ENCODE measurements at places on chromosomes 3 and 15.
A peak's percentile ranks its signal among the peaks of the same experiment; 100 is the strongest.

DNA sequence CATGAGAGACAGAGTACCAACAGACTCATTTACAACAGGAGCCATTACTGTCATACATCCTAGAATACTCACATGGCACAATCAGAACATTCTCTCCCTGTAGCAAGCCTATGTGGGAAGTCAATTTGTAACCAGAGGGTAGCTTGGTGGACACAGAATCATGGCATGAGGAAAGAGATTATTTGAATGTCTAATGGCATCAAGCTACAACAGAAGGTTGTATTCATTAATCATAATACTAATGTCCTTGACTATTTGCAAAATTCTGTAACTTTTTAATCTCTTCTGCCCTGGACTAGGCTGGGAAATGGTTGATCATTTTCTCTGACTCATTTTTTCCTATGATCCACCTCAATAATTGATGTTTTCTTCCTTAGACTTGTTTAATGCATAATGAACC is 345.2 kb upstream of the IL12A start:
- no peak for DNase-seq

DNA sequence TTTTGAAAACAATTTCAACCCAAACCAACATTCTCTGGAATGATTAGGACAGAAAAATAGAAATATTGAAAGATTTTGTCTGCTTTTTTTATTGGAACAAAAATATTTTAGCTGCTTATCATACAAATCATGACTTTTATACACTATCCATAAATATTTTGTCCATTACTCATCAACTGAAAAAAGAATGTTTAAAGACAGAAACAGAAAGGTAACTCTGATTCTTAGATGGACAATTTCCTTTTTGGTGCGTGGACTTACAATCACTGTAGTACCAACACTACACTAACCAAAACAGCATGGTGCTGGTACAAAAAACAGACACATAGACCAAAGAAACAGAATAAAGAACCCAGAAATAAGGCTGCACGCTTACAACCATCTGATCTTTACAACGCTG is 582.8 kb upstream of the CCDC54 start:
- no peak for DNase-seq

DNA sequence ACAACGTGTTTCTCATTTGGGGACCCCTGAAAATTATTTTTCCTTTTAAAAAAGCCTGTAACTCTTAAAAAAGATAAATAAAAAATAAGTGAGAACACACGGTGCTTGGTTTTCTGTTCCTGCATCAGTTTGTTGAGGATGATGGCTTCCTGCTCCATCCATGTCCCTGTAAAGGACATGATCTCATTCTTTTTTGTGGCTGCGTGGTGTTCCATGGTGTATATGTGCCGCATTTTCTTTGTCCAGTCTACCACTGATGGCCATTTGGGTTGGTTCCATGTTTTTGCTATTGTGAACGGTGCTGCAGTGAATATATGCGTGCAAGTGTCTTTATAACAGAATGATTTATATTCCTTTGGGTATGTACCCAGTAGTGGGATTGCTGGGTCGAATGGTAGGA is 2.3 kb downstream of the TSPAN3 start:
- no peak for DNase-seq

GRCh38 chr15:36753173-36753572 is 173.7 kb downstream of the CDIN1 start:
- no peak for DNase-seq

- DNase-seq: no peak
Measured at GRCh38 chr3:152438181-152438580, 169.5 kb downstream of the MBNL1 start.

GRCh38 chr15:40398413-40398873 is 7.2 kb upstream of the IVD start:
- no peak for DNase-seq

- no peak for DNase-seq
Measured at GRCh38 chr3:183584246-183584913, 28.9 kb upstream of the KLHL6 start.

- no peak for DNase-seq
Measured at GRCh38 chr3:161212171-161212771, 8.8 kb upstream of the NMD3 start.

DNA sequence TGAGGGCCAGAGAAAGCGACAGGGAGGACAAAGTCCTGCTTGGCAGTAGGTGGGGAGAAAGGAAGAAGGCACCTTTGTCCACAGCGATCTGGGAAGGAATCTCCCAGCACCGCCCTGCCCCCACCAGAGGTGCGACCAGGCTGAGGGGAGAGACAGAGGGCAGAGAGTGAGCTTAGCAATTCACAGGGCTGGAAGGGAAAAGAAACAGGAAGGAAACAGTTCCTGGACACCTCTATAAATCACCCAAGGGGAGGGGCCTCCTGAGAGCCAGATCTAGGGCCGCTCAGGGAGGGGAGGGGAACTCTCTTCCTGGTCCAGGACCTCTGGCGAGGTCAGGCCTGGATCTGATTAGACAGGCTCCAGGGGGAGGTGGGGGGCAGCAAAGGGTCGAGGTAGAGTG is 35.4 kb downstream of the RNU5B-1 start:
- no peak for DNase-seq

DNA sequence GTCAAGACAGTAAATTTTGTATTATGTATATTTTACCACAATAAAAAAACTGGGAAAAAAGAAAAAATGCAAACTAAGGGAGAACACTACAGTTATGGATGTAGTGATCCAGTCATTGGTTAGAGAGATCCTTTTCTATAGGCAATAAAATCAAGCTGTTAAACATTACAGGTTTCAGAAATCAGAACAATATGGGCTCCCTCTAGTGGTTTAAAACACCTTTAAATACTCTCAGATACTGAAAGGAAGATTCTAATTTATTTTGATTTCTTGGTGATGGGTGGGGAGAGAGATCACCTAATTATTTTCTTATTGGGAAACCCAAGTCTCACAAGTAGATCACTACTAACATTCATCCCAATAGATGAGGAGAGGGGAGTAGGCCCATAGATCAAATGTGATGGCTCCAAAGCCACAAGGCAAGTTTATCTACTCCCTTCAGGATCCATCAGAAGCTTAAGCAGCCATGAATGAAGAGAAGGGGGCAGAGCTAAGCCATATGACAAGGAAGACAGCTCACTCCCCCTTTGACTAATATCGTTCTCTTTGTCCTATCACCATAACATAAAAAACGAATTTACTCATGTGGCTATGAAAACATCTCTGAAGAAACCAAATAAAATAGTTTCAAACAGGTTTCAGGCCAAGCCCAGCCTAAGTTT is 118.6 kb downstream of the ANO10 start:
- no peak for DNase-seq

- DNase-seq: no peak
Measured at GRCh38 chr15:58243070-58243469, 104.9 kb downstream of the AQP9 start.

GRCh38 chr3:177816667-177817208 is 619.5 kb upstream of the TBL1XR1 start:
- no peak for DNase-seq

DNA sequence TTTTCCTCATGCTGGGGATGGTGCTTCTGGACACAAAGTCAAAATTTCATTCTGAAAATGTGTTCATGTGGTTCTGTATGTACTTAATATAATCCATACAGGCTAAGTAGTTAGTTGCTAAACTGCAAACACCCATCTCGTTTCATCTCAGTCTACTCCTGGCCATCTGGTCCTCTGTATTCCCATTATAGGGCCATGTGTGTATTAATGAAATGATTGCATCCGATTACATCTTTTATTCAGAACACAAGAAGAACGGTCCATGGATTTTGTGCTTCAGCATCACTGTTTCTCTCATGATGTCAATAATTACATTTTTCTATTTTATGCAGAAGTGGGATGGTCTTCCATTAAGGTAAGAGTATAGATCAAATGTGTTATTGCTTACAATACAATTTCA is 6.1 kb upstream of the GJD2 start:
- DNase-seq: no peak

DNA sequence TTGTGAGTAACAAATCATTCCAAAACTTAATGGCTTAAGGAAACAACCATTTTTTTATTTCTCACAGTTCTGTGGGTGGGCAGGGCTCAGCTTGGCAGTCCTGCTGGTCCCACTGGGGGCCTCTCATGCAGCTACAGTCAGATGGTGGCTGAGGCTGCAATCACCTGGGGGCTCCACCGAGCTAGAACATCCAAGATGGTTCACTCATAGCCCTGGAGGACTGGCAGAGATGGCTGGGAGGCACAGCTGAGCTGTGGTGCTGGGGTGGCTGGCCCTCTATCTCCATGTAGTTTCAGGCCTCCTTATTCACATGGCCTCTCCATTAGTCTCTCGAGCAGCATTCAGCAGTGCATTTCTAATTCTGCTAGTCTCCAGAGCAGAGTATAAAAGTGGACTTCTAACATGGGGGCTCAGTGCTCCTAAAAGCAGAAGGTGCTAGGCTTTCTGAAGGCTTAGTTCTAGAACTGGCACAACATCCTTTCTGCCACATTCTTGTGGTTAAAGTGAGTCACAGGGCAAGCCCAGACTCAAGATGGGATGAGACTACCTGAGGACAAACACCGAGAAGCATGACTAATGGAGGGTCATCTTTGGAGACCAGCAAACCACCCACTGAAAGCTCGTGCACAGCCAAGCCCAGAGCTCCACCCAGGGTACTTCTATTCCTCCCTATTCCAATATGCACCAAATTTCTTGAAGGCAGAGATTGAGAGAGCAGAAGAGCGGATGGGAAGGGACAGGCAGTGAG is 6.3 kb downstream of the CAV3 start:
- DNase-seq: no peak

- DNase-seq: no peak
Measured at GRCh38 chr15:22806156-22806555, 19.7 kb downstream of the NIPA1 start.

DNA sequence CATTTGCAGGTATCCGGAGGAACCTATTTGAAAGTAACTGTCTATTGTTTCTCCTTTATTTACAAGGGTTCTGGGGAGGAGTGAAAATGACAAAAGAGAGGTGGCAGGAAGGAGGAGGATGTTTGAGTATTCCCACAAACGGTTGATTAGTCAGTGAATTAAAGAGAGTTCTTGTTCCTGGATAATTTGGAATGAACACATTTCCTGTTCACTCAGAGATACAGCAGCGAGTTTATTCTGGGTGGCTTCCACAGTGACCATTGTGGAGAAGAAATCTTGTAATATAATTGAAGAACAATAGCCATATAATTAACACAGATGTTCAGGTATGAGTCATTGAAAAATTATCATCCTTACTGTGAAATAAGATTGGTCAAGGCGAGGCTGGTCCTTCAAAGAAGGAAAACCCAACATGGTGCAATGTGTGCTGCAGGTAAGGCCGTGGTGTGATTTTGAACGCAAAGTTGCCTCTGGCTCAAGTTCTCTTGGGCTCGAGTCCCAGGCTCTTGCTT is 77.3 kb downstream of the NFKBIZ start:
- no peak for DNase-seq

DNA sequence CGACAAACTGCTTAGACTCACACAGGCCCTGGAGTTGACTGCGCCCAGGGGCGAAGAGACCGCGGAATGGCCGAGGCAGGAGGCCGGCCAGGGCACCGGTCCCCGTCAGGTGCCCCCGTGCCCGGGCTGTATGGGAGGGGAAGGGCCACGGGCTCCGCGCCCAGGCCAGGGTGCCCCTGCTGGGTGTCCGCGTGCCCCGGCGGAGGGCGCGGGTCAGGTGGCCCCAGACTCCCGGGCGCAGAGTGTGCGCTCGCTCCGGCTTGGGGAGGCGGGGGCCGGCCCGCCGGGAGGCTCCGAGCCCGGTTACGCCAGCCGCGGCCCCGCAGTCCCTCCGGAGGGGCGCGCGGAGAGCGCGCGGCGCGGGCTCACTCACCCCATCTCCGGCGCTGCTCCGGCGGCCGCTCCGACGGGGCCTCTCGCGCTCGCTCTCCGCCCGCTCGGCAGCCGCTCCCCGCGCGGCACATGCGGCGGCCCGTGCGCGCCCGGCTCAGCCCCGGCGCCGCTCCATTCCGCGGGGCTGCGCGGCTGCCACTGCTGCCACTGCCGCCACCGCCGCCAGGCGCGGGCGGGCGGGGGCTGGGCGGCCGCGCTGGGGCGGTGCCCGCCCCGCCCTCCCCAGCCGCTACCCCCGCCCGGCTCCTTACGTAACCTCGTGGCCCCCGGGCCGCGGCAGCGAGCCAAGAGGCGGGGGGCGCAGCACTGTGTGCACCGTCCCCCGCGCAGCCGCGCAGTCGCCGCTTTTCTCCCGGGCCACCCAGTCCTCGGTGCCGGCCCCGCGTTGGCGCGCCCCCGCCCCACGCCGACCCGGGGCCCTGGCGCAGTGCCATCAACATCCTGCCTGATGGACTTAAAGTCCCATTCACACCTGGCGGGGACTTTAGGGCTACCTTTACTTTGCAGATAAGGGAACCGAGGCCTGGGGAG is at the start of gene HOMER2:
Gene HOMER2 (minus strand): TSS at position 563 of the 924 bp plus-strand sequence. CDS start 185 bp downstream, at position 378.
- DNase-seq: no peak

GRCh38 chr3:63624941-63625560 is 27.4 kb upstream of the SNTN start:
- DNase-seq: peak; percentile 68

GRCh38 chr3:120641696-120642246 is 40.3 kb downstream of the HGD start:
- DNase-seq: peak; percentile 23

- no peak for DNase-seq
Measured at GRCh38 chr15:70383856-70384255, 286.1 kb upstream of the TLE3 start.

GRCh38 chr3:13705702-13706280 is 156.9 kb downstream of the FBLN2 start:
- no peak for DNase-seq

DNA sequence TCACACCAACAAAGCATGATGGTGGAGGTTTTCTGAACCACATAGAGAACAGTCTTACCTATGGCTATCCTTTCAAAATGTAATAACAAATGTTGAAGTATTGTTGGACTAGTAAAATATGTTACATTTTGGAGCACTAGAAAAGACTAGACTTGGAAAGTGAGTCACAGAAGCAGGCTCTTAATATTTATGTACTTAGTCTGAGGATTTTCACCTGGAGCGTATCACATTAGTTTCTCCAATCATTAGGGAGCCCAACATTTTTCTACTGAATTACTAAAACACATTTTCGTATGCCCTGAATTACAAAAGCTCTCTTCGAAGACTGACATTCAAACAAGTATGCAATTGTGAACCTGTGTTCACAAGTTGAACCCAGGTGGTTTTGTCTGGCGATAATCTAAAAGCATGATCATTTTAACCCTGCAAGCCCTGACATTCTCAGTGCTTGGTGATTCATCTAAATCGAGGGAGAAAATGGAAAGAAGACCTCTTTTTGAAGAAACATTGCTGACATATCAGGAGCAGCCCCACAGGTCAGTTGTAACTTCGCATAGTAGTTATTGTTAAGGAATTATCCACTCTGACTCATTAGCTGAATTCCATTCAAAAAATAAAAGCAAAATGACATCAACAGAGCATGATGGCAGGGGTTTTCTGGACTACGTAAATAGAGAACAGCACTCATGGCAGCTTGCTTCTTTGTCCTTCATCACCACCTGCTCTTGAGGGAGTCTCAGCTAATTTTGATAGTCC is 679.8 kb upstream of the NECTIN3 start:
- DNase-seq: no peak
